EL (cell line): ENCODE measurements at places on chromosomes 2 and 18.

DNA sequence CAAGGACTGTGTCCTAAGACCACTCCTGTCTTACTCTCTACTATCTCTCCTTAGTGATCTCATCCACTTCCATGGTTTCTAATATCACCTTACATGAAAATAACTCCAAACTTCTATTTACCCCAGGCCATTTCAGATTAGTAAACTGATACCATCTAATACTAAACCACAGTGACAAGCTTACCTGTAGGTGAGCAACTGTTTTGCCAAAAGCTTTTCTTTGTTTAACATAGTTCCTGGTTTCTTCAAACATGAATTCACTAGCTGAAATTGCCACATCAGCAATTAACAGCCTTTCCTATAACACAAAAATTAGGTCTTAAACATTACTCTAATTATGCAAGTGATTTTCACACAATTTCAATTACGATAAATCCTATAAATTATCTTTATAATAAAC is 22.1 kb downstream of the ACADL start:
- no peak for DNase-seq

- DNase-seq = no peak
Measured at GRCh38 chr2:68744366-68744912, 9.8 kb downstream of the ARHGAP25 start.

DNA sequence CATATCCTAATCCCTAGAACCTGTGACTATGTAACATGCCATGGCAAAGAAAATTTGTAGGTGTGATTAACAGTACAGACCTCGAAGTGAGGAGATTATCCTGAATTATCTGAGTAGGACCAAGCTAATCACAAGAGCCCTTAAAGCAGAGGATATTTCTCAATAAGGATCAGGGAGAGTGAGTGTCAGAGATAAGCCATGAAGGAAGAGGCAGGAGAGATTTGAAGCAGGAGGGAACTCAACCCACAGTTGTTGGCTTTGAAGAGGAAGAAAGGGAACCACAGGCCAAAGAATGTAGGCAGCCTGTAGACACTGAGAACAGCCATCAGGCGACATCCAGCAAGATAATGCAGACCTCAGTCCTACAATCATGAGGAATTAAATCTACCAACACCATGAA is 229.3 kb downstream of the NBAS start:
- DNase-seq = no peak

GRCh38 chr18:23143016-23143814 is 7.9 kb downstream of the CABLES1 start:
- DNase-seq = no peak

DNA sequence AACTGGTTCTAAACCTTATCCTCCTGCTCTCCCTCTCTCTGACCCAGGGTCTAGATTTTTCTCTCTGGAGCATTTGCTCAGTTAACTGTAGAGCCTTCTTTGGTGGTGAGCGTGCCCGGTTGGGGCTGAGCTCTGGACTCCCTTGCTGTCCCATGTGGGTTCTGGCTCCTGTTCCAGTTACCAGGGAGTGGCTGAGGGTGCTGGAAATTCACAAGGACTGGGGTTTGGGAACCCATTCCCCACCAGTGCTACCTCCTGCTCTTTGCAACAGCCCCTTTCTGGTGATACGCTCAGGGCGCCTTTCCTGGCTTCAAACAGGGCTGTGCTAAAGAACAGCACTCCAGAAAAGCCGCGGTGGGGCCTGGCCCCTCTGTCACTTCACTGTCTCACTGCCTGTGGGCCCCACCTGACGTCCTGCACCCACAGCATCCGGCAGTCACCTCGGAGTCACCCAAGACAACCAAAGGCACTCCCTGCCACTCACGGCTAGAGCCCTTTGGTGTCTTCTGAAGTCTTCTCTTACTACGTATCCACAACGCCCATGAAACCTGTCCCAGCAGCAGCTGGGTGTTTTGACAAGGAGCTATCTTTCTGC is 41.3 kb downstream of the CAPN13 start:
- no peak for DNase-seq

GRCh38 chr2:240244543-240244942 is 104.1 kb upstream of the OTOS start:
- DNase-seq = no peak

DNA sequence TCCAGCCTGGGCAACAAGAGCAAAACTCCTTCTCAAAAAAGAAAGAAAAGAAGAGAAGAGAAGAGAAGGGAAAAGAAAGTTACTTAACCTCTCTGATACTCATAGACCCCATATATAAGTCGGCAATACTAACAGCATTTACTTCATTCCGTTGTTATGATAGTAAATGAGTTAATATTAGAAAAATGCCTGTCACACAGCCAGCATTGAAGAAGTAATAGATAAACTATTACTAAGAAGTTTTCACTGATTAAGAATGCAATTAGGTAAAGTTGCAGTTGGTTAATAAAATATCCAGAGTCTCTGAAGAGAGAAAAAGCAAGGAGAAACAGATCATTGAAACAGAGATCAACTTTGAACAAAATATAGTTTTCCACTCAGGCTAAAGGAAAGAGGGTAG is 161.3 kb upstream of the UBE2E3 start:
- peak; percentile 16 for DNase-seq

DNA sequence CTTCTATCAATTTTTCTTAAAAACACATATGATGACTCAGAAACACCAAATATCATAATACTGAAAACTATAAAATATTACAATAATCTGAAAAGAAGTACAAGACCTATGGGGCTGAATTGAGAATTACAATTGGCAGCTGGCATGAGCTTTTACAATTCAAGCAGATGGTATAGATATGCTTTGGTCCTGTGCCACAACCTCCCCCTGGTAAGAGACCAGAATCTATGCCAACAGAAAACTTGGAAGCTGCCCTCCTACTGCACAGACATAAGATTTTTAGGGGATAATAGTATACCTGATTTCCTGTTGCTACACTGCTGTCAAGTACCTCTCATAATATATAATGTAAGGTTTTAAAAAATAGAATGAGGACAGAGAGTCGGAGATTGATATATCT is 46.8 kb upstream of the CDH7 start:
- no peak for DNase-seq

DNA sequence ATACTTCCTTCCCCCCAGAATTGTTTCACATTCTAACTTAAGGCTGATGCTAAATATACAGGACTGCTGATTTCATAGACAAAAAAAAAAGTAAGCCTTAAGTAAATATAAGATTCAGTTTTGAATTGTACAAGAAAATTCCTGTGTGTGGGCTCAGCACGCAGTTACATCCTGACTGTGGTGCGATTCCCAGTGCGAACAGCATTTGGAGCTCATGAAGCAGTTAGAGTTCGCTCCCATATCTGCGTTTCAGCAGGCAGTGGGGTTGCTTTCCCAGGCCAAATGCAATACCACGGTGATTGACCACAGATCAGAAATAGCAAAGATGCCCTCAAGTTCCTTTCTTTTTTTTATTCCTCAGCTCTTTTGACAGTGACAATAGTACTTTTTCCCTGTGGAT is 75.6 kb downstream of the SATB2 start:
- no peak for DNase-seq

DNA sequence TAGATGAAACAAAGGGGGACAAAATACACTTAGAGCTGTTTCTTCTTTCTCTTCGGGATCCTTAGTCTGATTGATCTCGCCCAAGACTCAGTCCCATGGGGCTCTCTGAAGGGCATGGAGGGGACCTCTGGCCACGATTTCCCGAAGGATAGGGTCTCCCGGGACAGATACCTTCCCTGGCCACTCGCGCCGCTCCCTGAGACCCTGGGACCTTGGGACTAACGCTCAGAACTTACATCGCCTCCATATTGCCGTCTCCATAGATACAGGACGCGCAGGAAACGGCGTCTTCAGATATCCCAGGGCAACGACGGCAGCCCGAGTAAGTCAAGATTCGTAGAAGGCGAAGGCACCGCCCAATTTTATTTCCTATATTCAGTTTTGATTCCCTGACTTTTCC is at the start of gene CFAP65:
Gene CFAP65, minus strand, starts transcription at position 265 of the 400 bp plus-strand sequence. CDS start 2,468 bp downstream, outside the sequence.
- peak; percentile 44 for DNase-seq

GRCh38 chr2:237603718-237604362 is 13.3 kb upstream of the RAB17 start:
- peak; percentile 69 for DNase-seq
